NCI-H1694 (cell line): ENCODE measurements at places on chromosomes 12 and 14.

DNA sequence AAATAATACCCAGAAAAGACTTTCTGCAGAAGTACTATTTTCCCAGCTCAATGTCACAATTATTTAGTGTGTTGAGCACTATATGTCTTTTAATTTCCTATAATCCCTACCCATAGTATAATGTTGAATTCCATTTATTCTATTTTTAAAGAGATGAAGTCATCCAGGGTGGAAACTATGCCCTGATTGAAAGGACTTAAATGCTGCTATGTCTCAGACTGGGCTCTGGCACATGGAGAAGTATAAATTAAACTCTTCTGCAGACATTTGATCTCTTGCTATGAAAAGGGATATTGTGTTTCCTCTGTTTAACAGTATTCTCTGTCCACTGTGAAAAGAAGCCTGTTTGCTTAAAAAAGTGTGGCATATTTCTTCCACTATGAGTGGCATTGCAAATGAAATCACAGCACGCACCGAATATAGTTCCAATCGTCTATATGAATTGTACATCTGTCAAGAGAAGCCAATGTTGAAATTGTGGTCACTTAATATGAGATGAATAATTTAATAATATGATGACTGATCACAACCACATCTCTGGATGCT is 192.3 kb downstream of the BCAT1 start:
- DNase-seq: no peak

GRCh38 chr14:21061347-21061668 is 3.7 kb downstream of the RNASE8 start:
- DNase-seq: no peak

DNA sequence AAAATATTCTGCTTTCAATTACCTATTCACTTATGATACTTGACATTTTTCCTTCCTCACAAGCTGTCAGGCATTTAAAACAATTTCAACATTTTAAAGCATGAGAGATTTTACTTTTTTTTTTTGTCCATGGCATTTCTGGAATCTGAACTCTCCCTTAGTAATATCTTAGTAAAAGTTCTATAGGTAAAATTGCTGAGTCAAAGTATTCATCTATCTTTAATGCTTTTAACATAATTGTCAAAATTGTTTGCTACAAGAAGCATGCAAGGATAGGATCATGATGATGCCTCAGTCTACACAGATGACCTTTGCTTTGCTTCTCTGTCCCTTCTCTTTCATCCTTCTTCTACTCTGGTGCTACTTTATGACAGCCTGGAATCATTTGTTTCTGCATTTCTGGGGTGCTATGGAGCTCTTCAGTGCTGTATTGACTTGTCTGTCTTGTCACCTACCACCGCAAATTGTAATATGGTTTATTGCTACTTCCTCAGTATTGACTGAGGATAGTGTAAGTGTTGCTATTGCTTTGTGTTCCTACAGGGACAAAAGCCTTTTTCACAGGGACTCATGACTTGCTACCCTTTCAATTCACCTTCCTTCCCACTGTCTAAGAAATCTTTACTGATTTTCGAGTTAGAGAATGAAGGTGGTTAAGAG is 589.8 kb upstream of the ATP2B1 start:
- DNase-seq: no peak

DNA sequence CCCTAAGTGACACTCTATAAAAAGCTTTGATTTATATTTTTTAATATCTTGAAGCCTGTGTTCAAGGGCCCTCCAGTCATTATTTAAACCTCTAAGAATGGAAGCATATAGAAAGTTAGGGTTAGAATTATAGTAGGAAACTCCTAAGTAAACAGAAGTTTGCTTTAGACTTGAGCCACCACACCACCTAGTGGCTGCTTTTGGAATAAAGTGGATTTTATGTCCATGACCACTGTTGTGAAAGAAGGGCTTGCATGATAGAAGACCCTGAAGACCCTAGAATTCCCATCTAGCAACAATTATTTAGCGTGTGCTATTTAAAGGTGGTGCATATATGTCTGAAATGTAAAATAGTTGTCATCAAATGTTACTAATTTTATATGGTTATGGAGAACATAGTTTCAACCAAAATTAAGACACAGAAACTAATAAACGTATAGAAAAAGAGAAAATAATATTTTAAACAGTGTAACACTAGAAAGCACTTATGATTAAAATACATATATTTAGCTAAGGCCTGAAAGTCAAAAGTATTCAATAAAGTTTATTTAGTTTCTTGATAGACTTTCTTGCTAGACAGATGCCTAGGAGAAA is 21.3 kb downstream of the LRRIQ1 start:
- DNase-seq: peak; percentile 13

DNA sequence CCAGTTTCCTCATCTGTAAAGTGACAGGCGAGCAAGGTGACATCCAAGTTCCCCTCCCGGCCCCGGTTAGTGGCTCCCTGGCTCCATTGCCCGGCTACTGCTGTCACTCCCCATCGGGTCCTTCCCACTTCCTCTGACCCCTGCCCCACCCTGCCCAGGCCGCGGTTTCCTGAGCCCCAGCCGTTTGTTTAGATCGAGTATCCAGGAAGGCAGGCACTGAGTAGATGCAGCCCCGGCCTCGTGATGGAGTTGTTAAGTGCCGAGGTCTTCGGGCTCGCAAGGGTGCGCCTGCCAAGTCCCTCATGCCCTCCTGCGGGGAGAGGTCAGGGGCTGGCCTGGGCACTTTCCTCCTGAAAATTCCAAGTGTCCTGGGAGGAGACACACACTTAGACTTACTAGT is 55.4 kb downstream of the TEAD4 start:
- DNase-seq: no peak

DNA sequence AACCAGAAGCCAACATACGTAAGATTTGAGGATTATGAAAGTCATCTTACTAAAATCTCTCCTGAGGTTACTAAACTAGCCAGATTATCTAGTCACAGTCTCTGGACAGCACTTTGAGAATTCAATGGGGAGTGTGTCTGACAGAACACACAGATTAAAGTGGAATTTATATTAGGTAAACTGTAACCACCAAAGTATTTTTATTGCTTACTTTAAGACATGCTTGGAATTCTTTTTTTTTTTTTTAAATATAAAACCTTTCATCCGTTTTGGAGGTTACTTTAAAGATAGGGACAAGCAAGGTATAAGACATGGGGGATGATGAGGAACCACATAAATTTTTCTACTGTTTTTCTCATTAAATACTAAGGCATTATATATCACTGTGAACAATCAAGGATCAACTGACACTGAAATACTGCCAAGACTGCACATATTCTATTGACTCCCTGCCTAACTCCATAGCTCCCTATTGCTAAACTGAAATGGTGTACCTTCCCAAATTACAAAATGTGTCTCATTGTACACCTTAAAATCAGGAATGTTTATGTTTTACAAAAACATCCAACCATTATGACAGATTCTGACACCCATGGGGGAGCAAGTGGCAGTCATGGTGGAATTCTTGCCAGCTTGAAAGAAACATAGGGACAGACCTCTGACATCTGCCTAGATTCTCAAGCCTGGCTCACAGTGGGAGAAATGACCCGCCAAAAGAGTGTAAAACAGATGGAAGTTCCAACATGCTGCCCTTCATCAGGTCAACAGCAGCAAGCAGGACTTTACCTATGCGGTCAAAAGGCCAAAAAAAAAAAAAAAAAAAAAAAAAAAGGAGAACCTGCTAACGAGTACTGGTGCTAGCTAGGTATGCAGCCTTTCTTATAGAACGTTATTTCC is 239.3 kb downstream of the MED13L start:
- DNase-seq: no peak

DNA sequence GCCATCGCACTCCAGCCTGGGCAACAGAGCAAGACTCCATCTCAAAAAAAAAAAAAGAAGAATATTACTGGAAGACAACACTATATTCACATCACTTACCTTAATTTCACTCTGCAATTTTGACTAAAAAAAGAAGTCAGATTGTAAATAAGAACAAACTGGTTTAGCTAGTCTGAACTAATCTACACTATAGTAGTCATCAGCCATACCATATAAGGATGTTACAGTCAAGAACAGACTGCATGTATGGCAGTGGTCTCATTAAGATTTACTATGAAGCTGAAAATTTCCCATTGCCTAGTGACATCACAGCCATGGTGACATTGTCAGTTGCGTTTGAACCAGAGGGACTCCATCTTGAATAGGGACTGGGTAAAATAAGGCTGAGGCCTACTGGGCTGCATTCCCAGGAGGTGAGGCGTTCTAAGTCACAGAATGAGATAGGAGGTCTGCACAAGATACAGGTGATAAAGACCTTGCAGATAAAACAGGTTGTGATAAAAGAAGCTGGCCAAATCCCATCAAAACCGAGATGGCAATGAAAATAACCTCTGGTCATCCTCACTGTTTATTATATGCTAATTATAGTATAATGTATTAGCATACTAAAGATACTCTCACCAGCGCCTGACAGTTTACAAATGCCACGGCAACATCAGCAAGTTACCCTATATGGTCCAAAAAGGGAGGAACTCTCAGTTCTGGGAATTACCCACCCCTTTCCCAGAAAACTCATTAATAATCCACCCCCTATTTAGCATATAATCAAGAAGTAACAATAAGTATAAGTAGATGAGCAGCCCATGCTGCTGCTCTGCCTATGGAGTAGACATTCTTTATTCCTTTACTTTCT is 51.2 kb downstream of the OSBPL8 start:
- no peak for DNase-seq

GRCh38 chr12:10891937-10892336 is 7.9 kb upstream of the PRH1 start:
- no peak for DNase-seq

GRCh38 chr12:85260896-85261295 is 19.1 kb upstream of the ALX1 start:
- DNase-seq: no peak

DNA sequence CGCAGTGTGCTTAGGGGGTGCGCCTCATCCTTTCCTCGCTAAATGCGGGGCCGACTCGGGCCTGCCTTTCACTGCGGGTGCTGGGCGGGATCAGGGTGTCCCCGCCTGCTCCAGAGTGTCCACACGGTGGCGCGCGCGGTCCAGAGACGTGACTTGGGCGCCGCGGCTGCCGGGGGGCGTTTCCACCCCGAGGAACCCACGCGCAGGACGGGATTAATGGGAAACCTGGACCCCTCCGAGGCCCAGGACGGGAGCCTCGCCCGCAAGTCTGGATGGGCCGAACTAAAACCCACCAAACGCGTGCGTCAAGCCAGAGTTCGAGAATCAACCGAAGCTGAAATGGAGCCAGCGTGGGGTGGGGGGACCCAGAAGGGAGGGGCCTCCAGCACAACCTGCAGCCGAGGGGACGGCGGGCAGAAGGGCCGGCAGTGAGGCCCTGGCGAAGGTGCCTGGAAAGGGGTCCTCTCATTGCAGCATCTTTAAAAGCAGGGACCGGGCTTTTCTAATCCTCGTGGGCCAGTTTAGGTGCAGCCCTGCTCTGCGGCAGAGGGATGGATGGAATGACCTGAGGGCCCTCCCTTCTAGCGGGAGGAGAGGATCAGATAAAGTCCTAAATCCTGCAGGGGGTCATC is 93.3 kb downstream of the NINJ2 start:
- DNase-seq: peak; percentile 69

GRCh38 chr12:11055306-11055705 is 6.8 kb downstream of the TAS2R46 start:
- DNase-seq: no peak

DNA sequence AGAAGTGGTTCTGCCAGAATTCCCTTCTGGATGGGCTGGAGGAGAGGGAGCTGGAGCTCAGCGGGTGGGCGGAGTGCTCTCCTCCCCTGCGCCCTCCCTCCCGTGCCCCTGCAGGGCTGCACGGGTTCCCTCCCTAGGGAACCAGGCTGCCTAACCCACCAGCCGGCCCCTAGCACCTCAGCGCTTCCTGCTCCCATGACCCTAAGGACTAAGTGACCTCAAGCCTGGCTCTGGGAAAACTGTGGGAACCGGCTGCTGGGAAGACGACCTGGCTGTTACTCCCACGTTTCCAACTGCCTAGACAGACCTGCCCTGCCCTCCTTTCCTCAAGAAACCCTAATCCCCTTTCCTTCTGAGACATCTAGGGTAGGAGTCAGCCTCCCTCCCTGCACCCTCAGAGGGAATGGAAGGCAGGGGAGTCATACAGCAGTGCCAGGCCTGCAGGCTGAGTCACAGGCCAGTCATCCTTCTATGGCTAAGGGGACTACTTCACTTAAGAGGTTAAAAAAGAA is 31.5 kb downstream of the SLC6A12 start:
- no peak for DNase-seq

DNA sequence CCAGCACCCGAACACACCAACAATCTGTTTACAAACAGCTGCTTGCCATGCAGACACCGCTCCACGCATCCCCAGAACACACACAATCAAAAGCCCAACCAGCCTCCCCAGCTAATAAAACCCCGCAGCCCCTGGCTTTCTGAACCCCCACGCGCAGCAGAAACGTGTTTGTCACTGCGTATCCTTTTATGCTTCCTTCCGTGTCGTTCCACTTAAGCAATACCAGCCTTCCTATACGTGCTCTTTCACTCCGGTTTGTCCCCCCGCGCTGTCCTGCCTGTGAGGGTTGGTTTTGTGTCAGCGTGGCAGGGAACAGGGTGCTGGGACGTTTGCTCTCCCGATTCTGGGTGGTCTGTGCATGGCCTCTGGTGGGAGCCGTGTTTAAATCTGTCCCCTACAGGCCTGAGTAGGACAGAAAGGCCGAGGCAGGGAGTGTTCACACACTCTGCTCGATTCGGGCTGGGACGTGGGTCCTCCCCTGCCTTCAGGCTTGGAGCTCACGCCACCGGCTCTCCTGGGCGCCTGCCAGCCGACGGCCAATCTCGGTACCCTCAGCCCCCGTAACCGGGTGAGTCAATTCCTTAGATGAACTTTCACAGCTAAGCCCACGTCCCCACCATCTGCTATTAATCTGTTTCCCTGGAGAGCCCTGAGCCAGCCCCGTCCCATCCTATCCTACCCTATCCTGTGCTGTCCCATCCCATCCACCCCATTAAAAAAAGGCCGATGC is 60.0 kb downstream of the NOC4L start:
- no peak for DNase-seq

DNA sequence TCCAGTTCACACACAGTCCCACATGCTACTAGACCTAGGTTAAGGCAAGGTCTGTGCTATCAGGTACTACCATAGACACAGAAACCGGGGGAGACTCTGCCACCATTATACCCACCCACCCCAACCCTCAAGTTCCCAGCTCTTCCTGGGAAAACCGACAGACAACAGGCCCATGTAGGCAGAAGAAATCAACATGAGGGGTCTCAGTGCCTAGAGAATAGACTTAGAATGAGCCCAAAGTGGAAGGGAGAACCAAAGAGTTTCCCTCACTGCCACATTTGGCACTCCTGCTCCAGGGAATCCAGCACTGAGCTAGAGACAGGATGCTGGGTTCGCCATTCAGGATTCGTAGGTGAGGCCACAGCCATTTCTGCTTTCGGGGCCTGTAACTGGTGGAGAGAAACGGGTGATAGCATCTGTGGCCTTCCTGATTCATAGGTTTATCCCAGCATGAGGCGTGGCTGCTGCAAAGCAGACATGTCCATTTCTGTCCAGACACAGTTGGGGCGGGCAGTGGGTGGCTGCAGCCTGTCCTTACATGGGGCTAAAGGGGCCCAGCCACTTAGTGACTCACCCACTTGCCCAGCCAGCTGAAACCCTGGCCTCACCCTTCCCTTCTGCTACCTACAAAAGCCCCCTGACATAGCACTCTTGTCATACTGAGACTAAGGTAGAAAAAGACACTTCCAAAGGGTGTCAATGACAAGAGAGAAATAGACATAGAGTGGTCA is 69.4 kb downstream of the IRF2BPL start:
- no peak for DNase-seq
